NCI-H524 (cell line): ENCODE measurements at places on chromosomes 2 and 18.

DNA sequence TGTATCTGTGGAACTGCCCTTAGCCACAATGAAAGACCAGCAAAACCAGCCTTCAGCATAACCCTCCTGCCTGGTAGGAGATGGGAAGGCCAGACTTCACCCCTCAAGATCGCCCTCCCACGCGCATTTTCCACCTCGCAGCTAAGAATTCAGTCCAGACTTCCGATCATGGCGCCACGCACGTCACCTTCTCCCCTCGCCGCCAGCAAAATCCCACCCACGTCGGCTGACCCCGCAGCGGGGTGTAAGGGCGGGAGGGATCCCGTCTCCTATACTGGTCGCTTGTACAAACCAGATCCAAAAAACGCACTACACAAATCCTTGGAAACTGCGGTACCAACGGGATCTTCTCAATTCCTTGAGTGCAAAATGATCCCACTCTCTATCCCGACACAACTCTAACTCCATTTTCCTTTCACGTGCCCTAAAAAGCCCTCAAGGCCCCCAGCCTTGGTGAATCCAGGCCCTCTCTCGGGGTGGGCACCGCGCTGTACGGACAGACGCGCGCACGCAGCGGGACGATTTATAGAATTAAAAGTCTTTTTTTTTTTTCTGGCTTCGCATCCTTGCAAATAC is 1.0 kb upstream of the BMPR2 start:
- peak; percentile 79 for DNase-seq

GRCh38 chr2:46216213-46216612 is 81.0 kb upstream of the EPAS1 start:
- DNase-seq: no peak

- DNase-seq: no peak
Measured at GRCh38 chr2:235402422-235402821, 91.4 kb upstream of the AGAP1 start.

DNA sequence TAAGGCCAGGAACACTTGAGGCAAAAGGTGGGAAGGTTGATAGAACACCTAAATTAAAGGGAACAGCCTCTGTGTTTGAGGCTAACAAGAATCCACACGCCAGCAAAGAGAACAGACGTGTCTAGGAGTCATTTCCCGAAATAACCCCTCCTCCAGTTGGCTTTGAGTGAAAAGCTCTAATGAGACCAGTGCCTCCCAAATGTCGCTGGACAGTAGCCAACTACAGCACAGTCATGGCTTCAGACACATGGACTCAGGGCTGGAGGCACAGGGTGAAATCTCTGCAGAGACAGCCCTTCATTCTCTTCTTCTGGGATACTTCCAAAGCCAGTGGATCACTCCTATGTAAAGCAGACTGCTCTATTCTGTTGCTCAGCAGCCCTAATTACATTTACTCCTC is 49.6 kb downstream of the SOWAHC start:
- DNase-seq: peak; percentile 76

GRCh38 chr2:99824758-99825157 is 317.6 kb downstream of the AFF3 start:
- DNase-seq: no peak

GRCh38 chr2:60934165-60934722 is 52.9 kb downstream of the REL start:
- peak; percentile 84 for DNase-seq

GRCh38 chr2:127176371-127177311 is 43.5 kb downstream of the CYP27C1 start:
- peak; percentile 63 for DNase-seq

DNA sequence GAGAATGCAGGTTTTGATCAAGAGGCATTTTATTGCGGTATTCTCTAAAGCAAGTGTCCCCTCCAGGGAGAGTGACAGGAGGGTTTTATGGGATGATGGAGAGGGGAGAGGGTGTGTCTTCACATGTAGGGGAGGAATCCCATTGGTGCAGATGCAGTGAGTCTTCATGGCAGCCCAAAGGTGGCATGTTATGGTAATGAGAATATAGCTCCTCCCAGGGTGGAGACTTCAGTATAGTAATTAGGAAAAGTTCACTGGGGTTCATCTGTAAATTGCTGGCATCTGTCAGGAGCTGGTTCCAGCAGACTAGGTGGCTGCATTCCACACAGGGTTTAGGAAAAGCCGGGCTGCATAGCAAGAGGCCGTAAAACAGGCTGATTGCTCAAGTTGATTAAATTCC is 230.7 kb upstream of the CCDC68 start:
- DNase-seq: peak; percentile 70

GRCh38 chr2:239769554-239770245 is 255.4 kb downstream of the NDUFA10 start:
- no peak for DNase-seq

DNA sequence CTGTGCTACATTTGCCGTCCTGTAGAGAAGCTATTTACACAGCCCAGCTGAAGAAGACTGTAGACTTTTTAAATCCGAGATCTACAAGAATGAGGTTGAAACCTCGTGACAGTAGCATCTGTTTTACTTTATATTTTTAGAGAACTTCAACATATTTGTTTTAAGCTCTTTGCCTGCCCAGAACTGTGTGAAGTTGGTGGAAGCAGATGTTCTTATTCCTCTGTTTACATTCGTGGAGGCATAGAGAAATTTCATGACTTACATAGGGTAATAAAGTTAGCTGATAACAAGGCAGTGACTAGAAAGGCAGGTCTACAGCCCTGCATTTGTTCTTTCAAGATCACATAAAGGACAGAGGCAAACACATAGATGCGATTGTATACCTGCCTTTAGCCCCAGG is 47.0 kb upstream of the MAP3K20 start:
- DNase-seq: no peak

GRCh38 chr2:168521053-168521741 is 65.1 kb downstream of the CERS6 start:
- DNase-seq: peak; percentile 82
